ENCODE measurements at places on chromosomes 5 and 9.

DNA sequence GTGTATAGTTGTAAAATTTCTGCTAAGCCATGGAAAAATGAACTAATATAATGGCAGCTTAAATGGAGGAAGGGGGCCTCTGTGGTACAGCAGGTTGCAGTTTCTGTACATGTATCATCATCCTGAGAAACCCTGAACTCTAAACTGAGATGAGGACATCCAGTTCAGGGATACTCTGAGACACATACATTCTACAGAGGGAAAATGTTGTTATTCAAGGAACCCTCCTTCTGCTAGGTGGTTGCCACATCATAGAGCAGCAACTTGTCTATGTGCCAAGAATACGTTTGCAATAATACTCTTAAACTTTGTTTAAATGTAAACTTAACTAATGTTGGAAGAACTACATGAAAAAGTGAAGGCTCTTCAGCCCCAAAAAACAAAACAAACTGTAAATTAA lies 1310.8 kb upstream of the WWC1 start:
- no peak for DNase-seq

DNA sequence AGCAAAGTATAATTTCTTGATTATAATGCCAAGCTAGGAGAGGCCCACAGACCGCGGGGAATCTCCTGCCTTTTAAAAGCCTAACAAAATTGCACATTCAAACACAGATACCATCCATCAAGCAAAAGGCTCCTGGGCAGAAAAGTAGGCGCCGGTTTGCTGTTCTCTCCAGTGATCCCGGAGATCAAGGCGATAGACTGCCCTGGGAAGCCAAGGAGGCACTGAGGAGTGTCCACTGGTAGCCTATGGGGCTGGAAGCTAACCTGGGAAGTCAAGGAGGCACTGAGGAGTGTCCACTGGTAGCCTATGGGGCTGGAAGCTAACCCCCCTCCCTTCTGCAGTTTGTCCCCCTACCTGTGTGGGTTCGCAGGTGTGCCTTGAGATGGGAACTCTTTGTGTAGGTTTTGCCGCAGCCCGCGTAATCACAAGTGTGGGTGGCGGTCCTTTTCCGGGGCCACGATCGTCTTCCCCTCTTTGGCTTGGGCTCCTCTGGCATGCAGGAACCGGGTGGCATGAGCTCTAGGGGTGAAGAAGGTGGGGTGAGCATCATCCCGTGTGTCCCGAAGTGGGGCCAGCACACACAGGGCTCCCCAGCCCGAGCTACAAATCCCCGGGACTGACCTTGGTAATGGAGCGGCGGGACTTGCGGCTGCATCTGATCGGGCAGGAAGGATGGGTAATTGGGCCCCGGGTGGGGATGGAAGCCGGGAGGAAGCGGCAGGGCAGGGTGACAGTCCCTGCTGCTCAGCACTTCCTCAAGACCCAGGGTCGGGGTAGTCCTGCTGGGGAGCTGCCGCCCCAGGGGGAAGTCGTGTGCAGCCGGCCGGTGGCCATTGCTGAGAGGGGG lies 2.7 kb downstream of the KLF4 start:
- DNase-seq, result no peak

GRCh38 chr5:14727928-14728458 lies 63.5 kb downstream of the OTULIN start:
- no peak for DNase-seq

GRCh38 chr5:132052520-132052919 lies 7.9 kb upstream of the IL3 start:
- no peak for DNase-seq

- no peak for DNase-seq
Measured at GRCh38 chr9:128969491-128969890, 22.0 kb downstream of the NUP188 start.

- no peak for DNase-seq
Measured at GRCh38 chr5:156295431-156295830, 31.5 kb upstream of the SGCD start.

DNA sequence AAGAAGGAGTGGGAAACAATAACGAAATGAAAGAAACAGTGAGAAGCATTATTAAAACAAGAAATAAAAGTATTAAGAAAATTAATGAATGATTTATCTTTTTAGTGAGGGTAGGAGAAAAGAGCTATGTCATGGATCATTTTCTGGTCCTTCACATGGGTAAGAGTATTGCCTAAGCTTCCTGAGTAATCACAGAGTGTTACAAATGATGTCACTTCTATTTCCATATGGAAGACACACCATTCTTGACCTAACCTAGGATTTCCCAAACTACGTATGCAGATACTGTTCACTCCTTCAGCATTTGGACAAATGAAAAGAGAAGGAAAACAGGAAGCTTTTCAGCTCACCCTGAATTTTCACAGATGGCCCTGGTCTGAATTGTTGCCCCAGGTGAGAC lies 3.3 kb upstream of the TSLP start:
- no peak for DNase-seq

DNA sequence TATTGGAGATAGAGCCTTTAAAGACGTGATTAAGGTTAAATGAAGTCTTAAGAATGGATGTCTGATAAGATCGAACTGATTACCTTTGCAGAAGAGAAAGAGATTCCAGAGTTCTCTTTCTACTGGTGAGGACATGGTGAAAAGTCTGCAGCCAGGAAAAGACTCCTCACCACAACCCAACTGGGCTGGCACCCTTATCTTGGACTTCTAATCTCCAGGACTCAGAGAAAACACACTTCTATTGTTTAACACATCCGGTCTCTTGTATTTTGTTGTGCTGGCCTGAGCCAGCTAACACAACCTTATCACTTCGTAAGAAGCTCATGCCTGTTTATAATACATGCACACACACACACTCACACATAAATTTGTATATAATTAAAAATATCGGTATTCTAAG lies 489.1 kb downstream of the PRDM9 start:
- no peak for DNase-seq

GRCh38 chr5:171306781-171307591 lies 2.1 kb upstream of the TLX3 start:
- DNase-seq, result no peak

GRCh38 chr5:108271127-108271526 lies 110.8 kb downstream of the FBXL17 start:
- no peak for DNase-seq

GRCh38 chr9:73216100-73216499 lies 64.4 kb downstream of the ANXA1 start:
- no peak for DNase-seq

- no peak for DNase-seq
Measured at GRCh38 chr9:97811533-97812246, 41.3 kb upstream of the FOXE1 start.

DNA sequence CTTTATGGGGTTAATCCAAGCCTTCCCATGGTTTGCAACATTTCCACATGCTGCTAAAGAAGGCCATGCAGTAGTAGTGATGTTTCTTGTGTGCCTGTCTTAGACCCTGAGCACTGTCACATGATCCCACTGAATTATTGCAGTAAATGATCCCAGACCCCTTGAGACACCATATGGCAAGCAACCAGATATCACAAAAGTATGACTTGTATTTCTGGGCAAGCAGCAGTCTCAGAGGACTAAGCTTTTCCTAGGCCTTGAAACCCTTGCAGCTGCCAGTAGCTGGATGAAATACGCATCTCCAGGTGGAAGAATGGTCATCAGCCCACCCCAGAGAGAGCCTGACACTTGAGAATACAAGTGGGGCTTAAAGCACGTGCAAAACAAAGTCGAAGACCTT lies 41.8 kb downstream of the CDO1 start:
- DNase-seq, result no peak

GRCh38 chr9:36676778-36677485 lies 104.2 kb downstream of the MELK start:
- DNase-seq, result no peak

- peak; percentile 23 for DNase-seq
Measured at GRCh38 chr9:114662081-114662989, 4.7 kb upstream of the TEX53 start.

DNA sequence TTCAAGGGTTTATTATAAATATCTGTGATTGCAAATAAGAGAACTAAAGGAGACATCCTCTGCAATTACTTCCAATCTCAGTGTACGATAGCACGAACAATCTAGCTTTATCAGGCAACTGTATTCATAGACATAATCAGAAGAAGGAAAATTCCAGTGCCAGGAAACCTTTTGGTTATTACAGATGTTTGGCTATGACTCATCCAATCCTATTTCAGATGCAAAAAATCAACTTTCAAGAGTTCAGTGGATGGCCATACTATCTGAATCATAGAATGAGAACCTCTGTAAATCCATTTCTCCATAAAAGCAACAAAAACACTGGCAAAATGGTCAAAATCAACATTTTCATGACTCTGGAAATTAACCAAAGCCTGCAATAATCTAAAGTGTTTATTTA lies 37.9 kb downstream of the GAS1 start:
- no peak for DNase-seq

GRCh38 chr5:105503950-105504349 lies 1941.4 kb upstream of the NUDT12 start:
- DNase-seq, result no peak

GRCh38 chr5:72172786-72173185 lies 65.5 kb downstream of the MAP1B start:
- DNase-seq, result no peak

DNA sequence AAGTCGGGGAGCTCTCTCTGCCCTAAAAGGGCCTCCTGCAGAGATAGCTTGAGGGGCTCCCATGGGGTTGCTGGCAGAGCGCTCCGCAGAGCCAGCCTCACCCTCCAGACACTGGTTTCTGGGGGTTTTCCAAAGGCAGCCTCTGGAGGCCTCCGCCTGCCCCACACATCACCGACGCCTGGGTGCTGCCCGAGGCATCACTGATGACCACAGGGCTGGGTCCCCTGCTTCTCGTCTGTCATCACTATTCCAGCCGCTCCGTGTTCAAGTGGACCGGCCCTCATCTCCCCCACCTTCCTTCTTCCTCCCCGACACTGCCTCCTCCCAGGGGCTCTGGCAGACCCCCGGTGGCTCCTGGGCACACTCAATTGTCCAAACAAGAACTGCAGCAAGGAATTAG lies 64.1 kb upstream of the IRX4 start:
- DNase-seq, result no peak

DNA sequence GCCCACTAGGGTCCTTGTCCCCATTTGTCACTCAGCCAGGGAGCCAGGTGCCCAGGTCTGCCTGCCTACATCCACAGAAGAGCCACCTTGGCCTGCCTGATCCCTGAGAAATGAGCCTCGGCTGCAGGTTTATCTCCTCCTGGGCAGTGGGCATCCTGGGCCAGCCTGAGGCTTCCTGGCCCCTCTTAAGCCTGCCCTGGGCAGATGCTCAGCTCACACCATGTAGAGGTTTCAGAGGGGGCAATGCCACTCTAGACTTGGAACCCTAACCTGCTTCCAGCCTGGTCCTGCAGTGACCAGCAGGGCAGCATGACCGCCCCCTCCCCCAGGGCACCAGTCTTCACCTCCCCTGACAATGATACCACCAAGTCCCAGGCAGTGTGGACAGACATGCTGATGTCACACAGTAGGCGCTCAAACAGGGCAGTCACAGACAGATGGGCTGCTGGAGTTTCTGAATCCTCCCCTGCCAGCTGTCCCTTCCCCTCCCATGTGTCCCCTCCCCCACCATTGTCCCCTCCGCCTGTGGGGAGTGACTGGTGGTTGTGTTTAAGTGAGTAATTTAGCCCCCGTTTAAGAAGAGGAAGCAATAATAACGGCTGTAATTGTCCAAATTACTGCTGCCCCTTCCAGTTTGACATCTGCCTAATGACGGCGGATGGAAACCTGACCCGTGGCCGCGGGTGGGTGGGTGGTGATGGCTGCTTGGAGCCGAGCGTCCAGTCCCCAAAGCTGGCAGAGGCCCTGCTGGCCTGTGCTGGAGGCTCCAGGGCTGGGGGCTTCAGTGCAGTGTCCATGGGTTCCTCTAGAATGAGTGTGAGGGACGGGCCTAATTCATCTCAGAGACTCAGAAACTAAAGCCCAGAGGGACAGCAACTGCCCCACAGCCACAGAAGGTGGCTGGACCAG lies 147.7 kb downstream of the BARX1 start:
- DNase-seq, result peak; percentile 80

- no peak for DNase-seq
Measured at GRCh38 chr9:20295555-20295954, 326.7 kb downstream of the MLLT3 start.

GRCh38 chr9:33209394-33209793 lies 30.6 kb upstream of the SPINK4 start:
- DNase-seq, result no peak

DNA sequence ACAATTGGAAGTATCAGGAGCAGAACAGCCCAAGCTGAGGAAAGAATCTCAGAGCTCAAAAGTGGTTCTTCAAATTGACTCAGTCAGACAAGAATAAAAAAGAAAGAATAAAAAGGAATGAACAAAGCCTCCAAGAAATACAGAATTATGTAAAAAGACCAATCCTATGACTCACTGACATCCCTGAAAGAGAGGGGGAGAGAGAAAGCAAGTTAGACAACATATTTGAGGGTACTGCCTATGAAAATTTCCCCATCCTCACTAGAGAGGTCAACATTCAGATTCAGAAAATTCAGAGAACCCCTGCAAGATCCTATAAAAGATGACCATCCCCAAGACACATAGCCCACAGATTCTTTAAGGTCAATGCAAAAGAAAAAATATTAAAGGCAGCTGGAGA lies 173.2 kb downstream of the ALDH1A1 start:
- no peak for DNase-seq

GRCh38 chr5:95162231-95162992 lies 122.5 kb downstream of the MCTP1 start:
- DNase-seq, result peak; percentile 18

GRCh38 chr9:7209990-7210389 lies 452.2 kb downstream of the KDM4C start:
- DNase-seq, result no peak

DNA sequence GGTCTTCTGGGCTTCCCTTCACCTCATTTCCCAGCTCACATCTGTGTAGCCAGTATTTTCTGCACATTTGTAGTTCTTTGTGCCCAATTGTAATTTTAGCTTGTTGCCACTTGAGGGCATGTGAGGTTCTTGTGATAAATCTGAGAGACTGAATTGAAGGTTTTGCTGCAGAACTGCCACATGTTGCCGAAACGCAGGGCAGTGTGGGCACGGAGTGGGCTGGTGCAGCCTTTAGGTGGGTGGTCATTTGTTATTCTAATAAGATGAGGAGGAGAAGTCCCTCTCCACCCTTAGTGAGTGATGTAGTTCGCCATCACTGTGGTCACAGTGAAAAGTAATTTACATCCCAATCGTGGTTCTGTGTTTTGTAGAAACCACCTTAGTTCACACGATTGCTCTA lies 21.2 kb downstream of the OTULIN start:
- DNase-seq, result peak; percentile 40

DNA sequence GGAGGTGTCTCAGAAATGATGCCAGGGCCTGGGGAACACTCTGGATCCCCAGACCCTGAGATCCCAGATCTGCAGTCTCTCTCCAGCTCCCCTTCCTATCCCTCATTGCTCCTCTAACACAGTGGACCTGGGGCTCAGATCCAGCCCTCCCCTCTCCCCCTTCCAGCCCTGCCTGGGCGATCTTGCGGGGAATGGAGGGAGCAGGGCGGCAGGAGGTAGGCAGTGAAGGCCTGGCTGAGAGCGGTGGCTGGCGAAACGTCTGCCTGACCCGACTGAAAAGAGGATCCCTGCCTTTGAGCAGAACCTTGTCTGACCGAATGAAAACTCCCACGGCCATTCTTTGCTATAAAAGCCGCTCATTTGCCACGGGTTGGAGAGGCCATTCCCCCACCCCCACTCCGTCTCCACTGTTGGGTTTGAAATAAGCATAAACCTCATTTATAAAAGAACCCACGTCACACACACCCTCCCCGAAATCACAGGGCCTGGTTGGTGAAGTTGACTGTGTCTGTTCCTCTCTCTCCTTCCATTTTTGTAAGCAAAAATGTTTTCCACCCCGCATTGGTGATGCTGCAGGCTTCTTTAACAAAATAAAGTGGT lies 8.8 kb downstream of the MSX2 start:
- no peak for DNase-seq

Measured in COR-L47 (cell line).